ENCODE measurements at places on chromosomes 12 and 14.

- no peak for DNase-seq
Measured at GRCh38 chr12:124322271-124322998, 27.5 kb downstream of the RFLNA start.

DNA sequence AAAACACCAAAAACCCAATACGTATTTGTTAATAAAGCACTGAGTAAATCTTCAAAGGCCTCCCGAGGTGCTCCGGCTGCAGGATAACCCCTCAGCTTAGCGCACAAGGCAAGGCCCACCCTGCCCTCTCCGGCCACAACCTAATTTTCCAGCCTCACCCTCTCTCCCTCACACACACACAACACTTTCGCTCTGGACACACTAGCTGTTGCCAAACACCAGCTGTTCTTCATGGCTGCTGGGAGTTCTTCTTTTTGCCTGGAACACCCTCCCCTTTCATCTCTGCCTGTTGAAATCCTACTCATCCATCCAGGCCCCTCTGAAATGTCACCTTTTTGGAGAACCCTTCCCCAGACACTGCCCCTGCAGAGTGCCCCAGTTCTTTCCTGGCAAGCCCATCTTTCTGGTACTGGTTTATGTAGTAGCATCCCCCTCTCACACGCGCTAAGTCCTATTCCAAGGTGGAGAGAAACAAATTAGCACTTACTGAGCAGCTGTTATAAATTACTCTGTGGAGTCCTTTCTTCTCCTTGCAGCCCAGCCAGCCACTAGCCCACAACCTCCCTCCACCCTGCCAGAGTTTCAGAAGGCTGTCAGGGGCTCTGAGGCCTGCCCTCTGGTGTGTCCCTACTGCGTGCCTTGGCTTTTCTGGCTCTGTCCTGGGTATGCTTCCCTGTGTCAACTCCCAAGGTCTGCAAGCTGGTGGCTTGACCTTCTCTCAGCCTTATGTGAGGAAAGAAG, 805 bp upstream of the CRACR2A start:
- no peak for DNase-seq

- no peak for DNase-seq
Measured at GRCh38 chr14:59318908-59319307, 130.4 kb downstream of the DAAM1 start.

- DNase-seq: no peak
Measured at GRCh38 chr12:55885113-55885512, 42.4 kb upstream of the MMP19 start.

- no peak for DNase-seq
Measured at GRCh38 chr12:57462912-57463253, 3.3 kb downstream of the GLI1 start.

- no peak for DNase-seq
Measured at GRCh38 chr12:51675071-51675803, 84.2 kb downstream of the SCN8A start.

- DNase-seq: no peak
Measured at GRCh38 chr12:92136965-92137721, 8.5 kb downstream of the BTG1 start.

DNA sequence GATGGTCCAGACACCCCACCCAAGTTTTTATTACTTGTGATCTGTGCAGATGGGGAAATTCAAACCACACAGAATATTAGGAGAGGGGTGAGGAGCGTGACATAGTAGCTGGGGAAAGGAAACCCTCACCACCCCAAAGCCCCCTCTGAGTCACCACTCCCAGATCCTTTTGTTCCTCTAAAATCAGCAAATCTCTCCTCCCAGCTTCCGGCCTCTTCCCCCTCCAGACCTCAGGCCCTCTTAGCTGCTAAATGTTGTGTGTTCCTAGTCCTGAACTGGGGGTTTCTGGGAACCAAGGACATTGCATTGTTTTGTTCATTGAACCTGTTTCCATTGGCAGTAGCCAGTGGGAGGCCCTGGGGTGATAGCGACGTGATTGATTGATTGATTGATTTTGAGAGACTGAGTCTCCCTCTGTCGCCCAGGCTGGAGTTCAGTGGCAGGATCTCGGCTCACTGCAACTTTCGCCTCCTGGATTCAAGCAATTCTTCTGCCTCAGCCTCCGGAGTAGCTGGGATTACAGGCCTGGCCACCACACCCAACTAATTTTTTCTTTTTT, 5.9 kb upstream of the ORAI1 start:
- no peak for DNase-seq

DNA sequence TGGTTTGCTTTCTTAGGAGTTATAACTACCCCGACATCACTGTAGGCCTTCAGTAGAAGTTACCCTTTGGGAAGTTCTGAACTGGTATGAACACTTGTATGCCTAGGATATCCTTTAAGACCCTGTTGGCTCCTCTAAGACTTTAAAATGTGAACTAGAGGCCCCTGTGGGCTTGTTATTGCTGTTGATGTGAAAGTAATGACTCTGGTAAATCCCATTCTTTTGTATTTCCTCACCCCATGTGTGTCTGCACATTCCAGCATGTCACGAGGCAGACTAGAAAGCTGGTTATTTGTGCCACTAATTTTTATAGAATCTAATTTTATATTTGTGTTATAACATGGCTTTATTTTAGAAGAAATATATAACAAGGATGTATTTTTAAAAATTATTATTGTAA, 48.9 kb downstream of the SERPINA10 start:
- no peak for DNase-seq

DNA sequence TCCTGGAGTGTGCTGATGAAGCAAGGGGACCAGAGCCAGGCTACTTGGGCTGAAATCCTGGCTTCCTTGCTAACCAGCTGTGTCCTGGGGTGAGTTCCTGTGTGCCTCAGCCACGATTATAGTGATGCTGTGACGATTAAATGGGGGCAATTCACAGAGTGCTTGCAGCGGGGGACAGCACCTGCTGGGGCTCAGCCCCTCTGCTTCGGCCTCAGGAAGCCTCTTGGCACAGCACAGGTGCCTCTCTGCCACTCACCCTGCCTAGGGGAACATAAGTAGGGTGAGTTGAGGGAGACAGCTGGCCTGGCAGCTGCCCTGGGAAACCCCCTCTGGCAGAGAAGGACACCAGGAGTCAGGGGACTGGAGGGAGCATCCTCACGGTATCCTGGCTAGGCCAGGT, 9.4 kb downstream of the KRT80 start:
- DNase-seq: no peak

DNA sequence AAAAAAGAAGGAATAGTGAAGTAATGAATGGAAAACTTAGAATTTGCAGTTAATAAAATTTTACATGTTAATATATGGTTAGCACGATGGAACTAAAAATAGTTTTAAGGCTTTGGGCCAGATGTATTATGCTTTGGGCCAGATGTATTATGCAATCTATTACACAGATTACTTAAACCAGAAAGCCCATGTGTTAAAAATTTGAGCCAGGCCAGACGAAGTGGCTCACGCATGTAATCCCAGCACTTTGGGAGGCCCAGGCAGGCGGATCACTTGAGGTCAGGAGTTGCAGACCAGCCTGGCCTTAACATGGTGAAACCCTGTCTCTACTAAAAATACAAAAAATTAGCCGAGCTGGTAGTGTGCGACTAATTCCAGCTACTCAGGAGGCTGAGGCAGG, 17.2 kb downstream of the IFT81 start:
- DNase-seq: no peak

- DNase-seq: no peak
Measured at GRCh38 chr12:82644896-82645295, 41.8 kb upstream of the TMTC2 start.

DNA sequence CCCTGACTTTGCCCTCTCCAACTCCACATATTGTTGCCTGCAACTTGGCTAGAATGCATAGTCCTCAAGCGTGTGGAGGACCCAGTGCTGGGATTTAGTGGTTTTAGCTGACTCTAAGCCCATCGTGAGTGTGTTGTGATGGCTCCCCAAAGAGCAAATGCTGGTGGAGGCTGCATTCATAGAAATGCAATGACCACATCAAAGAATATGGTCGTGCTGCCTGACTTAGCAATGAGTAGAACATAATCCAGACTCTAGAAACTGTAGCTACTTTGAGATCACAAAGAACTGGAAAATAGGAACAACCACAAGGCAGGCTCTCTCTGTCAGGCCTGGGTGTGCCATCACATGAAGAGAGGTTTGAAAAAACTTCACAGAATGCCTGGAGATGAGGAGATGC, 1.3 kb downstream of the DYRK4 start:
- DNase-seq: no peak

- DNase-seq: no peak
Measured at GRCh38 chr12:104598342-104599271, 141.9 kb downstream of the CHST11 start.

- no peak for DNase-seq
Measured at GRCh38 chr14:101843038-101843437, 81.5 kb downstream of the PPP2R5C start.

DNA sequence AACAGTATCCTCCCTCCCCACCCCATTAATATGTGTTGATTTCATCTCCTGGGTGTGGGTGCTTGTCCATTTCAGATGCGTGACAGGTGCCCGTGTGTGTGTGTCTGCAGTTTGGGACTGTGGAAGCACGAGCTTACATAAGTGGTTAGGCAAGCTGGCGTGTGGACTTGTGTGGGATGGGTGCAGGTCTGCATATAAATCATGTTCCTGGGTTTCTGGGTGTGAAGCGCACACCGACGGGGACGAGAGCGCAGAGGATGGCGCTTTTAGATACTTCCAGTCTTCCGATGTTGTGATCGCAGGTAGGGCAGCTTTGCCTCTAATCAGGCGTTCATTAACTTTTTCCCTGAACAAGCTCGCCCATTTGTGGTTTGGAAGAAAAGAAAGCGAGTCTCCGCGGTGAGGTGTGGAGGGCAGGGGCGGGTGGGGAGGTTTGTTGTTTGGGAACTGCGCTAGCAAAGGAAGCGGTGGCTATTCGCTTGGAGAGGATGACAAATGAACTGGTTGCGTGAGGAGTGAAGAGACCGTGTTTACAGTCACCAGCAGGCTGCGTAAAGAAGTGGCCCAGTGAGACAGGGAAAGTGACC, 865 bp downstream of the RGS6 start:
- no peak for DNase-seq

DNA sequence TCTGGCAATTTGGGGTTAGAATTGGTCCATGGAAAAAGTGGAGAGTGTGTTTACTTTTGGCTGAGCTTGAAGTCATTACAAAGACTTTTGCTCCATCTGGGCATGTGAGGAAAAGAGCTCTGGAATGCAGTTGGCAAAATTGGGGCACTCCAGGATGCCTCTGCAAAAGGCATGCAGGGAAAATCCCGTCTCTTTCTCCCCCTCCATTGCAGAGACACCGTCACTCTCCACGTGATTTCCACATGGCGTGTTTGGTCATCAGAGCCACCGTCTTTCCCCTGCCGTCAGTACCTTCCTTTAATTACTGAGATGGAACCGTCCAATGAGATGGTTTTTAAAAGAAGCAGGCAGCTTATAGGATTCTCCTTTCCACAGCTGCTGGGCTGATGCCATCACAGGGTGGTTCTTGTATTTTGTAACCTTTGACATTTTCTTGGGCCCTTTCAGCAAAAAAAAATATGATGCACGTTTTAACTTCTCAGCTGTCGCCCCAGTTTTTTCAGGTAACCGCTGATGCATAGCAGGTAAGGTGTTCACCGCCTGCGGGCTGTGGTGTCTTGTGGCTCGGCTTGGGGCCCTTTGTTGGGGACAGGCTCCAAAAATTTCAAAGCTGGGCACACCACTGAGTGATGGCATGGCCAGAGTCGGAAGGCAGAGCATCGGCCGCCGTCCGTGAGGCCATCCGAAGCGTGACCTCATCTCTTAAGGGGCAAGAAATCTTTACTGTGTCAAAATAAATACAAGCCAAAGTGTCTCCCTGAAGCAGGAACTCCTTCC, 68.4 kb downstream of the CACNA1C start:
- no peak for DNase-seq

GRCh38 chr14:86541972-86542371, 1012.0 kb downstream of the FLRT2 start:
- no peak for DNase-seq

DNA sequence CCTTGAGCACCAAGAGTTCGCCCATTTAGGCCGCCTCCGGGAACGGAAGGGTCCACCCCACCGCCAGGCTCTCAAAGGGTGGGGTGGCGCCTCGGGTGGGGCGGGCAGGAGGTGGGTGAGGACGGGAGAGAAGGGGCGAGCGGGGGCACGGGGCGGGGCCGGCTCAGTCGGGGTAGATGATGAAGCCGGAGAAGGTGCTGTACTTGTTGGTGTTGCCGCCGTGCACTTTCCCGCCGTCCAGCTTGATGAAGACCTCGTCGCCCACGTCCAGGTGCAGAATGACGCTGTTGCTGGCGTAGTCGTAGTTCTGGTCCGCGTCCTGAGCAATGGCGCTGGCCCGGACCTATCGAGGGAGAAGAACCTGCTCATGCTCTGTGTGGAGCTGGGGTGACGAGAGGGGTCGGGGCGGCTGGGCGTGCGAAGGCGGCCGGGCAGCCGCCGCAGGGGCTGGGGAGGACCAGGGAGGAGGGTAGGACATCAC, 4.1 kb downstream of the C1QL4 start:
- DNase-seq: no peak

- DNase-seq: no peak
Measured at GRCh38 chr12:24746006-24746671, 202.8 kb downstream of the BCAT1 start.

DNA sequence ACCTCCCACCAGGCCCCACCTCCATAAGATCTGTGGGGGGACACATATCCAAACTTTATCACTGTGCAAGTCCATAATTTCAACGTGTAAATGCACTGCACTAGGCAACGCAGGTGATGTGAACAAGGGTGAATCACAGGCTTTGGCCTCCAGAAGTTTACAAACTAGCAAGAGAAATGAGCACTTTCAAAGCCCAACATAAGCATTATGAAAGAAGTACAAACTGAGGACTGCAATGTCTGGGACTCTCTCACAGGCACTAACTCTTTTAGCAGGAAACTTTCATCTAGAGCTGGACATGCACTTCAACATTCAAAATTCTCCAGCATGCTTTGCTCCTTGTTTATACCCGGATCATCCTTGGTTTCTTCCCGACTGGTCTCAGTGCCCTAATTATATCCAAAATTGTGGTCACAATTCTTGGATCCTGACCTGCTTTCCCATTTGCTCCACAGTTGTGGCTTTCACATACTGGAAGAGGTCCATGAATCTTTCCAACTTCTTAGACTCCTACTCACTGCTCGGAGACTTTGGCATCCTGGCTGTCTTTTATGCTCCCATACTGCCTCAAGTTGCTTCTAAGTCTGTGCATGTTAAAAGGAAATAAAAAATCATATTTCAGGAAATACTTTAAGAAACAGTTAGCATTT, 44.9 kb upstream of the STRAP start:
- no peak for DNase-seq

DNA sequence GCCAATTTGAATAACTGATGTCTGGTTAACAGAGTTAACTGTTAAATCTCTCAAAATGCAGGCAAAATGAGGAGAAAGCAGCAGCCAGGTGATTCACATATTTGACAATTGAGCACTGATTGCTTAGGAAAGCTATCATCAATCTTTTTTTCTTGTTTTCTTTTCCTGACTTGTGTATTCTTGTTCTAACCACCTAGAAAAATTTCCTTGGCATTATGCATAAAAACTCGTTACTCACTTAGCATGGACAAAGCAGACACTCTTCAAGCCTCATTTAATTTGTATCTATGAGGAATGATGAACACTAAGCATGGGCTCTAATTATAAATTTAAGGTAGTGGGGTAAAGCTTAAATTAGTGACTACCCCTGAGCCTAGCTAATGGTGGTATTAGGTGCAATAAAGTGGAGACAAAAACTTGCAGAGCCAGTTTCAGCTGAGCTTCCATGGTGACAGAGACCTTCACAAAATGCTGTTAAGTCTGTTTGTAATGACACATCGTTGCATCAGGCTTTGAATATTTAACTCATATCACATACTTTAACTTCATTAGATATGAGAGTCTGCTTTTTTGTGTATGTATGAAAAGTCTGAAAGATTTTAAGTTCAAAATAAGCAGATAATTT, 52.0 kb downstream of the RASSF9 start:
- DNase-seq: no peak

GRCh38 chr14:100972118-100972897, 68.8 kb upstream of the RTL1 start:
- no peak for DNase-seq

GRCh38 chr14:52356025-52356424, 41.9 kb downstream of the PTGER2 start:
- no peak for DNase-seq

Data from GM12891 (cell line).